Panc1 (cell line): ENCODE measurements at places on chromosomes 13 and 19. TPM values are rescaled to one million over a fixed set of nuclear protein-coding genes. Genes with fewer than 3 reads are reported as not detected.

Gene ZNF749
- 21.3 TPM for total RNA-seq

Gene ZNF177
- 4.6 TPM for total RNA-seq

Gene ZNF836
- total RNA-seq, result 6.3 TPM

Gene LGALS4
- total RNA-seq, result 3.9 TPM

Gene ZNF582
- 2.0 TPM for total RNA-seq

Gene BEST2
- total RNA-seq, result not detected

Gene ZNF813
- total RNA-seq, result 9.6 TPM

DNA sequence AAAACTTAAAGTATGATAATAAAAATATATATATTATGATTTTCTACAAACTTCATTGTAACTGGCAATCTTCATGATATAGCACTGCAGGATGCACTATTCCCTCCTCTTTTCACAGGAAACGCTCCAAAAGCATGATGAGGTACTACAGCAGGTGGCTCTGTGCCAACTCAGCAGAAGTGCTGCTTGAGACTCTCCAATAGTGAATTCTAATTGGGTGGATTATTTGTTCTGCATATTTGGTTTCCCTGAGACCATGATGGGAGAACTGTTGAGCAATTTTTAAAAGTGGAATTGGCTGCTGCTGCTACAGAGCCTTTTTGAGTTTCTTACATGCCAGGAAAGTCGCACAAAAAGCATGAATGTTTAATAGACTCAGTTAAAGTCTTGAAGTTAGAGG lies 1782.4 kb upstream of the PCDH20 start:
- DNase-seq, result no peak

DNA sequence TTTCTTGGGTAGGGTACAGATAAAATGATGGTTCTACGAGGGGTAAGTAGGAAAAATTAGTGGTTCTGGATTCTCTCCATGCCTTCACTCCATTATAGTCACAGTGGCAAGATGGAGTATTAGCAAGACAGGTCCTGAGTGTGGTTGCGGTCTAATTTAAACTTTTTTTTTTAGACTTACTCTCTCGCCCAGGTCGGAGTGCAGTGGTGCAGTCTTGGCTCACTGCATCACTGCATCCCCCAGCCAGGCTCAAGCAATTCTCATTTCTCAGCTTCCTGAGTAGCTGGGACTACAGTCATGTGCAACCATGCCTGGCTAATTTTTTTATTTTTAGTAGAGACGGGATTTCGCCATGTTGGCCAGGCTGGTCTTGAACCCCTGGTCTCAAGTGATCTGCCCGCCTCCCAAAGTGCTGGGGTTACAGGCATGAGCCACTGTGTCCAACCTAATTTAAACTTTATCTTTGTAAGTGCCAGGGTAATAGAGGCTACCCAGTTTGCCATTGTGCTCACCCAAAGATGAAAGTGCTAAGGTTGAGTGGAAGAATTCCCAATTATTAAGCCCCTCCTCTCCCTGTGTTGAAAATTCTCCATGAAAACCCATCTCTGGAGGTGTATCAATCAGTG lies 135.6 kb downstream of the TM9SF2 start:
- no peak for DNase-seq

GRCh38 chr19:982567-983170 lies 1.5 kb upstream of the WDR18 start:
- DNase-seq, result no peak

- DNase-seq, result no peak
Observed at GRCh38 chr13:94849254-94849653, 136.9 kb upstream of the SOX21 start.

GRCh38 chr13:90702050-90702449 lies 645.4 kb upstream of the MIR17HG start:
- DNase-seq, result no peak

DNA sequence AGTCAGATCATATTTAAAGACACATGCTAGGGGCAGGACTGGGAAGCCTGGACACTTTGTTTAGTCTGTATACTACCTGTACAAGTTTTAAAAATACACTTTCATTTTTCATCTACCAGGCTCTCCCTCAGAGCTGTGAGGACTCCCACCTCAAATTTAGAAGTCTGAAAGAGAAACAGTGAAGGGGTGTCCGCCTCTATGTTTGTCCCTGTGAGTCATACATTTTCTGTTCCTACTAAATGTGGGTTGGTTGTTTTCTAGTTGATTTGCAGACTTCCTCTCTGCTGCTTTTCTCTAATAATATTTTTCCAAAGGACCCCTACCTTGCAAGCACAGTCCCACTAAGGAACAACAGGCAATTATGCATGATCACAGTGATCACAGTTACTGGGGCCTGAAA lies 110.5 kb downstream of the ENOX1 start:
- no peak for DNase-seq

- DNase-seq, result no peak
Observed at GRCh38 chr13:41064493-41064892, 3.2 kb downstream of the WBP4 start.

GRCh38 chr13:43003010-43003409 lies 11.0 kb upstream of the EPSTI1 start:
- DNase-seq, result no peak

DNA sequence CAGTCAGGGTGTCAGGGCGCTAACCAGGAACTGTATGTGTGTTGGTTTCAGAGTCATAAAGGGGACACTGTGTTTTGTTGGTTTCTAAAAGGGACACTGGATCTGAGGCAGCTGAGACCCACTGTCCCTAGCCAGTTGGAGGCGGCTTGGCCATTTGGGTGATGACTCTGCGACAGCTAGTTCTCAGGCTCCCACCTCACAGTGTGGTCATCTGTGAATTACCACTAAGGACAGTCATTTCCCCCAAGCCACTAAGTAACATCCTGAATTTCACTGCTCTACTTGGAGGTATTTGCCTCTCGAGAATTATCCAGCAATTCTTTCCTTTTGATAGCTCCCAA lies 51.5 kb downstream of the EPS15L1 start:
- DNase-seq, result no peak

DNA sequence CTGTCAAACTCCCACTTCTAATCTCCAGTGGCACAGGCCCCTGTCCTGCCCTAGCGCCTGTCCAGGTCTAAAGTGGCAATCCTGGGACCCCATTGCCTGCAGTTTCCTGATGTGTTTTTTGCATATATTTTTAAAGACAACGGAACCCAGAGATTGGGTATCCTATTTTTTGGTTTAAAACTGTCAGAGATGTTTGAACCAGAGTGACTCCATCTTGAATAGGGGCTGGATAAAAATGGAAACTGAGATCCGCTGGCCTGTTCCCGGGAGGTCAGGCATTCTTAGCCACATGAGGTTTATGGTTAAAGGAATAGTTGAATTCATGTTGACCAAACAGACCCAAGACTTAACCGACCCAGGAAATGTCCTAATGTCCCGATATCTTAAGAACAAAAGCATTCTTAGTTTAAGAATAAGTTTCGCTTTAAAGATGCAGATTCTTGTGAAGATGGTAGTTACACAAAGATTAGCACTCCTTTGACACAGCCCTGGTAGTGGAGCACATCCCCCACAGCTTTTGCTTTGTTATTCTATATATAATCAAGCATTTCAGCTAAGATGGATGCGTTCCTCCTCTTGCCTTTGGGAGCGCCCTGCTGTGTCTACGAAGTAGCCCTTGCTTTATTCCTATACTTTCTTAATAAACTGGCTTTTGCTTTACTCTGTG lies 332.1 kb downstream of the UQCRFS1 start:
- DNase-seq, result no peak

- no peak for DNase-seq
Observed at GRCh38 chr13:37752146-37752545, 117.4 kb downstream of the TRPC4 start.

- DNase-seq, result no peak
Observed at GRCh38 chr13:59901191-59901590, 262.5 kb downstream of the DIAPH3 start.

DNA sequence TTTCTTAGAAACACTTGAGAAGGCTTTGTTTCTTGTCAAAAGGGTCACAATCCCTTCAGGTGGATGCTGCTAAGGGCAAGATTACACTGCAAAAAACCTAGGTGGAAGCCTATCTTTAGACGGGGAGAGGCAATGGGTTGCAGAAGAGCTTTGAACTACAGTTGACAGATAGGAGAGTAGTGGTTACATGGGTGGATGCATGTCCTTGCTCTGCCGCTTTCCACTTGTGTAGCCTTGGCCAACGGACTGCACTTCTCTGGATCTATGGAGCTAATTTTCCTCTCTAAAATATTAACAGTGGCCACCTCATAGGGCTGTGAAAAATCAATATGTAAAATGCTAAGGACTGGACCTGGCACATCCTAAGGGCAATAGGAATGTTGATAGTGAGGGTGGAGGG lies 980 bp downstream of the BCKDHA start:
- no peak for DNase-seq
